Chondrocyte (in vitro differentiated cells): ENCODE measurements at places on chromosomes 5 and 9.

- no peak for DNase-seq
These were observed 283.1 kb upstream of the FAM174A start for GRCh38 chr5:100252037-100252436.

DNA sequence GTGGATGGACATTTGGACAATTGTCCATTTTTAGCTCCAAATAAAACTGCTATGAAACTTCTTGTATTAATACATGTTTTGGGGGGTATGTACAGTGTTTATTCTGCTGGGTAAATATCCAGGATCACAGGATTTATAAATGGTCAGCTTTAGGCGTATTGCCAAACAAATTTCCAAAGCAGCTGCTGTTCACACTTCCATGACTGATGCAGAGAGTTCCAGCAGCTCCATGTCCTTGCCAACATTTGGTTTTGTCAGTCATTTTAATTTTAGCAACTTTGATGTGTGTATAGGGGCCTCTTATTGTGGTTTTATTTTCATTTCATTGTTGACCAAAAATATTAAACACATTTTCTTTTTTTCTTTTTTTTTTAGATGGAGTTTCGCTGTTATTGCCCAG is 9.8 kb upstream of the SUSD1 start:
- no peak for DNase-seq

GRCh38 chr5:164680216-164680615 is 1174.8 kb downstream of the MAT2B start:
- DNase-seq = no peak

- DNase-seq = no peak
These were observed 673.0 kb downstream of the ELAVL2 start for GRCh38 chr9:23153058-23153457.

DNA sequence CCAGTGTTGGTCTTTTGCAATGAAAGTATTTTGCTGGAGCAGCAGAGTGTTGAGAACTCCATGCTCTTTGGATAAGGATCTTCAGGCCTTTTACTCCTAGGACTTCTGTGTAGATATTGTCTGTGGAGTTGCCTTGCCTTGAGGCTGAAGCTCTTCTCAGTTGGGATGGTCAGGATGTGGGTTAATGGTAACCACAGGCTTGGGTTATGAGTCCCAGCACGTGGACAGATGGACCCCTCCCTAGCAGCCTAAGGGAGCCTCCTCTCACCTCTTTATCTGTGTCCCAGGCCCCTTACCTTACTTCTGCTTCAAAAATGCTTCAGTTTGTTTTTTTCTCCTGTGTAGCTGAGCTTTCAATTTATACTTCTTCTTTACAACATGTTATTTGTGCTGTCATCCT is 109.9 kb downstream of the MEGF10 start:
- DNase-seq = no peak

- DNase-seq = no peak
These were observed 2055.0 kb upstream of the ACO1 start for GRCh38 chr9:30329431-30329830.

DNA sequence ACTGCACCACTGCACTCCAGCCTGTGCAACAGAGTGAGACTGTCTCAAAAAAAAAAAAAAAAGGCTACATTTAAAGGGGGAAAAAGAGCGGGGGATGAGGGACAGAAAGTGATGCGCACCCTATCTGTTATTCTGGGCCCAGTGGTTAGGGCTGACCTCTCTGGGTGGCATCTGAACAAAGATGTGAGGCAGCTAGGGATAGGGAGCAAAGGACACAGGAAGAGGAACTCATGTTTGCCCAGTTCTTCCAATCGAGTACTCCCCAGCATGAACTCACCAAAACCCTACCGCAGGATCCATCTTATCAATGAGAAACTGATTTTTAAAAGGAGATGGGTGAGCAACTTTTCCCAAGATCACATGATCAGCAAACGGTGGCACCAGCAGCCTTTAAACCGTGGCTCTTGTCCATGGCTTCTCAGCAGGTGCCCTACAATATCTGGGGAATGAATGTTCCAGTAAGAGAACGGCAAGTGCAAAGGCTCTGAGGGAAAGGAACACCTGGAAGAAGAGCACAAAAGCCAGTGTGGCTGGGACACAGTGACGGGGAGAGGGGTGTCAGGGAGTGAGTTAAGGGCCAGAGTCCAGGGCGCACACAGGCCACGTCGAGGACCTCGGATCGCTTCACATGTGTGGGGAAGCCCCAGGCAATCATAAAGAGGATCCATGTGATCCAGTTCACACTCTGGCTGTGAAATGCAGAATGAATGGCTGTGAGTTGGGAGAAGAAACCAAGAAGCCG is 22.0 kb downstream of the RAPGEF1 start:
- DNase-seq = no peak

GRCh38 chr5:50647726-50648125 is 18.7 kb upstream of the PARP8 start:
- DNase-seq = no peak
